NCI-H748 treated with DMSO at 0.1 percent for 48 hours (cell line): ENCODE measurements at places on chromosomes 1 and 21.

GRCh38 chr1:33060579-33061083 lies 20.3 kb upstream of the AZIN2 start:
- DNase-seq = no peak

DNA sequence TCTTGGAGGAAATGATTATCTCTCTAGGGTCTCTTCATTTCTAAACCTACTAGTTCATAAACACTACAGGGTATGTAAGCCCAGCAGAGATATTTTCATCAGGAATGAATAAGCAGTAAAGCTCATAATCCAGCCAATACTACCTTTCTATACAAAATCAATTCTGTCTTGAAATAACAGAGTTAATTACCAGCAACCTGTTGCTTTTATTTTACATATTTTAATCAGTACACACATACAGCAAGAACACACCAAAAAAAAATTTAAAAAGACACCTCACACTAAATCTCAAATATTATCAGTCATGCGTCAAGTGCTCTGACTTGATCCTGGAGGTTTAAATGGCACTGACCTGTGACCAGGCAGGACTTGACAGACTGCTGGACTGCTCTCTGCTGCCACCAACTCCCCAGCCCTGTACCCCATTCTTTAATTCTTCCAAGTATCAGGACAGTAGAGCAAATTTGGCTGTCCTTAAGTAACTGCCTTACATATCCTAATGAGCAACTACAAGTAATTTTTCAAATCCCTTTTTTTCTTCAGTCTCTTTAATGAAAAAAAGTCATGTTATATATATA lies 98.5 kb downstream of the CDC42BPA start:
- no peak for DNase-seq

- no peak for DNase-seq
These were observed 16.8 kb downstream of the LGR6 start for GRCh38 chr1:202210385-202210784.

DNA sequence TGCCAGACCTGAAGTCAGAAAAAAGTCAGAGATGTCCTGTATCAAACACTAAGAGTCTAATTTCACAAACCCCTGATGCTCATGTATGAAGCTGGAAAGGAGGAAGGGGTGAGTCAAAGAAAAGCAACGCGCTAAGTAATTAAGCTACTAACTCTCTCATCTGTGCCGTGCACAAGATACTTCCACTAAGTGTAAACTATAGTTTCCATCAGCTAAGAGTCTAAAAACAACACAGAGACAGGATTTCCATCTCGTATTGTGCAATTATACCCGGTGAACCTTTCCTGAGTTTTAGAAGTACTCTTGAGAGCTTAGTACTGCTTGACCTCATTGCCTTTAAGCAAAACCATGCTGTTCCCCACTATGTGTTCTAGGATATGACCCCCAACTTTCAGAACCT lies 19.0 kb downstream of the DNALI1 start:
- no peak for DNase-seq

DNA sequence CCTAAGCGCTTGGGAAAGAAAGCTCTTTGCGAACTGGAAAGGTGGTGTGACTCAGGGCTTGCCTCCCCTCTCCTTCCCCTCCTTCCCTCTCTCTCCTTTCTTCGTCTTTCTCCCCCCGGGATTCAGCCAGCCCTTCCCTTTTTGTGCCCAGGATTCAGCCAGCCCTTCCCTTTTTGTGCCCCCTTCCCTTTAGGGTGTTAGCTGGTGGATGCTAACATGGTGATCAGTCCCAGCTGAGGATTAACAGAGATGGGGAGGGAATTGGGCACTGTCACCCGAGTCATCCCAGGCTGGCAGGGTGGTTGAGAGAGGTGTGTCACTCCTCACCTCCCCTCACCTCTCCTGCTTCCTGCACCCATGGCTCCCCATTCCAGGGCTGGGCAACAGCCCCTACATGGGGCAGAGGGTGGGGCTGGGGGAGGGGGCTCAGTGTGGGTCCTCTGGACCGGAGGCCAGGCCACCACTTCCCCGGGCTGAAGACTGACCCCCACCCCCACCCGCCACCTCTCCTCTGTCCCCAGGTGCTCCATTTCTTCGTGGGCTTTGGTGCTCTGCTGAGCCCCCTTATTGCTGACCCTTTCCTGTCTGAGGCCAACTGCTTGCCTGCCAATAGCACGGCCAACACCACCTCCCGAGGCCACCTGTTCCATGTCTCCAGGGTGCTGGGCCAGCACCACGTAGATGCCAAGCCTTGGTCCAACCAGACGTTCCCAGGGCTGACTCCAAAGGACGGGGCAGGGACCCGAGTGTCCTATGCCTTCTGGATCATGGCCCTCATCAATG lies 51.5 kb downstream of the ELK4 start:
- no peak for DNase-seq

DNA sequence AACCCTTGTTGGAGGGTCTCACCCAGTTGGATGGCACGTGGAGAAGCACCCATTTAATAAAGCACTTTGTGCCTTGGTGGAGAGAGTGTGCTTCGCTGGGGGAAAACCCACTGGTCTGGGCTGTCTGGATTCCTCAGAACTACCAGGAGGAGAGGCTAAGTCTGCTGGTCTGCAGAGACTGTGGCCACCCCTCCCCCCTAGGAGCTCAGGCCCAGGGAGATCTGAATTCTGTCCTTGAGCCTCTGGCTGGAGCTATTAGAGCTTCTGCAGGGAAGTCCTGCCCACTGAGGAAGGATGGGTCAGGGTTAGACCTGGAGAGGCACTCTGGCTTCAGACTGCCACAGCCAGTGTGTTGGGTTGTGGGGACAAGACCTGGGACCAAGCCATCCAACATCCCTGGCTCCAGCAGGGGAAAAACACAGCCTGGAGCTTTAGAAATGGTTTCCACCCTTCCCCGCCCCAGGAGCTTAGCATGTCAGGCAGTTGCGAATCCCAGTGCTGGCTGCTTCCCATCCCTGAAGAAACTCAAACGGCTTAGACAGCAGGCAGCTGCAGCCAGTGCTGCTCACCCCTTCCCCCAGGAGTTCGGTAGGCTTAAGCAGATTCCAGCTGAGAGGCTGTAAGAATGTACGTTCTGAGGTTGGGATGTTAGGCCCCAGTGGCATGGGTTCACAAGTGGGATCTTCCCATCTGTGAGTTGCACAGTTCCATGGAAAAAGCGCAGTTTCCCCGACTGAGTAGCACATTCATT lies 288.3 kb downstream of the TGFB2 start:
- no peak for DNase-seq
